ENCODE measurements at places on chromosomes 5 and 9.

DNA sequence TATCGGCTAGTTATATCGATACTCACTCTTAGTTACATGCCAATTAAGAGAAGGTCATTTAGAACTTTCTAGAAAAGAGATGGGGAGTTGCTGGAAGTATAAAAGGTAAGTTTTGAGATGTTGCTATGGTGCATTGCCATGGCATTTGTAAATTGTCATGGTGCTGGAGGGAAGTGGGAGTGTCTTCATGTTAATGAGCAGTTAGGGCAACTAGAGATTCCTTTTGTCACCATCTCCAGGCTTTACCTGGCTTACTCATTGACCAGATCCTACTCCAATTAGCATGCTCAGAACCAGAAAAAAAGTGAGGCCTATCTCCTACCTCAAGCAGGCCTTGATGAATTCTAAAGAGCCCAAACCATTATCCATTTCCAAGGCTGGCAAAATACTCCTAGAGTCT is 82.8 kb downstream of the PRR16 start:
- H3K4me3 ChIP-seq = no peak overlapping the region
- no peaks in the 10 kb centered on the region for H3K4me1 ChIP-seq
- H3K27me3 ChIP-seq = no peaks in the 10 kb centered on the region
- no peak for DNase-seq
- no peak overlapping the region for H3K27ac ChIP-seq
- H3K36me3 ChIP-seq = no peaks in the 10 kb centered on the region

DNA sequence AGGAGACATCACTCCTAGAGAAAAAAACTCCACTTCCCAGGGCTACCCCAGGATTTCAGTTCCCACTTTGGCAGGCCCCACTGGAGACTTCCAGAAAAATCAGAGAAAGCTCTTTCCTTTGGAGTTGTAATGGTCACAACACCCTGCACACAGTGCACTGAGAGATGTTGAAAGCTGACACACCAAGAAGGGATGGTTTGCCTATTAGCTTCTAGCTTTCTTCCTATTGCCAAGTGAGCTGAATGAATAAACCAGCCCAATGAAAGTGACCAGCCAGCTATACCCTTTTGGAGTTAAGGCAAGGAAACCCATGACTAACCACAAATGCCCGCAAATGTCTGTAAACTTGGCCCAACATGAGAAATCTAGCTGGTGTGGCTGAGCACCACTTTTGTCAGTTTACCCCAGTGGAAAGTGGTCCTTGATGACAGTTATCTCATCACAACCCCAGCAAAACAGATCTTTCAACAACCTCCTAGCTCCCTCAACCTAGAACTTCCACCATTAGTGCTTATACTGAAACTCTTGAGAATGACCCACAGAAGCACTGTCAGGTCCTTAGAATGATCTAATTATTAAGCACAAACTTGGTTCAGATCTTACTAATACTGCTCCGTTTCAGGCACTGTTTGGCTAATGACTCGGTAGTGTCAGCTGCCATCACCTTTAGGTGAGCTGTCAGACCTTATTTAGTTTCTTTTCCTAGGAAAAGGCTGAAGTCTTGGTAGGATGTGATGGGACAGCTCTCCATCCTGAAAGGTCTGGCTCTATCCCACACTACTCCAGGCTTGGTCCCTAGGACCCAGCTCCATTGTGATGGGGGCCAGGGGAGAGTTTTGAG is 11.2 kb downstream of the IRF1 start:
- no peaks in the 10 kb centered on the region for H3K27me3 ChIP-seq
- H3K27ac ChIP-seq = no peak overlapping the region
- DNase-seq = no peak
- peaks cover 10% of the 10 kb centered on the region for H3K36me3 ChIP-seq
- H3K4me3 ChIP-seq = no peak overlapping the region

DNA sequence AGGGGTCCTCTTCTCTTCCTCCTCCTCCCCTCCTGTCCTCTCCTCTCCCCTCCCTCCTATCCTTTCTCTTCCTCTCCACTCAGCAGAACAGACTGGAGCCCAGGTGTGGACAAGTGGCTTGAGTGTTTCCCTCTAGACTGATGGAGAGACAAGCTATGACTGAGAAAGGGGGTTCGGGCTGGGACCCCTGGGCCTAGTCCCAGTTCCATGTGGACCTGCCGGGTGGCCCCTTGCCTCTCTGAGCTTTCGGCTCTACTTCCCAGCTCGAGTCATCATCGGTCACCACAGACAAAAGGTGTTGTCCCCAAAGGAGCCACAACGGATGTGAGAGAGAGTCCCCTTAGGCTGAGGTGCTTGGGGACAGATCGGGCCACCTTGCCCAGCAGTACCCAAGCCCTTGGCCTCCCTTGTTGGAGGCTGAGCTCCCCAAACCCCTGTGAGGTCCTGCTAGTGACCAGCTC is 3.4 kb upstream of the RXRA start:
- peak; percentile 45 for DNase-seq
- H3K4me3 ChIP-seq = no peak overlapping the region
- no peaks in the 10 kb centered on the region for H3K36me3 ChIP-seq
- H3K27me3 ChIP-seq = no peaks in the 10 kb centered on the region

GRCh38 chr9:117823576-117823975 is 119.4 kb downstream of the TLR4 start:
- H3K4me3 ChIP-seq = no peak overlapping the region
- H3K4me1 ChIP-seq = no peaks in the 10 kb centered on the region
- no peaks in the 10 kb centered on the region for H3K36me3 ChIP-seq
- H3K27me3 ChIP-seq = no peaks in the 10 kb centered on the region

GRCh38 chr5:97383996-97384395 is 200.9 kb upstream of the RIOK2 start:
- no peaks in the 10 kb centered on the region for H3K4me1 ChIP-seq
- H3K4me3 ChIP-seq = no peak overlapping the region
- H3K27me3 ChIP-seq = no peaks in the 10 kb centered on the region
- H3K27ac ChIP-seq = no peak overlapping the region
- DNase-seq = no peak

DNA sequence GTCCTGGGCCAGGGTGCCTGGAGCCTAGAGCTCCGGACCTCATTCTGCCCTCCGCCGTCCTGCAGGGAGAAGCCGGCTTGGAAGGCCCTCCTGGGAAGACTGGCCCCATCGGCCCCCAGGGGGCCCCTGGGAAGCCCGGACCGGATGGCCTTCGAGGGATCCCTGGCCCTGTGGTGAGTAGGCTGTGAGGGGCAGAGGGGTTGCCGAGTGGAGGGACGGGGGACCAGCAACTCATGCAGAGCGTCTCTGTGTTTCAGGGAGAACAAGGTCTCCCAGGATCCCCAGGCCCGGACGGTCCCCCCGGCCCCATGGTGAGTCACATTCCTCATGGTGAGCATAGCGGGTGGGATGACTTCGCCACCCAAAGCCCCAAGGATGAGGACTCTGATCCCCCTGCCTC is 62.0 kb upstream of the FCN2 start:
- no peaks in the 10 kb centered on the region for H3K4me1 ChIP-seq
- no peak overlapping the region for H3K27ac ChIP-seq
- no peak overlapping the region for H3K4me3 ChIP-seq
- no peaks in the 10 kb centered on the region for H3K27me3 ChIP-seq
- DNase-seq = no peak
- H3K36me3 ChIP-seq = no peaks in the 10 kb centered on the region

DNA sequence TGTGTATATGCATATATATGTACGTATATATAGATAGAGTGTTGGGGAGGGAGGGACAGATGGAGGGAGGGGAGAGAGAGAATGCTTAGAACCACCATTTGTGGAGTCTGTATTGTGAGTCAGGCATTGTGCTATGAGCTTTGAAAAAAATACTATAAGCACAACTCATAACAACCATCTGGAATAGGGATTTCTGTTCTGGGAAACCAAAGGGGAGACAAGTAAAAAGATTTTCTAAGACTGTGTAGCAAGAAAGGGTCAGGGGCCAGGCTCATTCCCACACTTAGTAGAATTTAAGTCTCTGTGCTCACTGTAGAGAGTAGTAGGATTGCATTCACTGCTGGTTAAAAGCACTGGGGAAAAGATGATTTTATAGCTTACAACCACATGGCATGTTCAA is 202.3 kb upstream of the SGCD start:
- H3K27me3 ChIP-seq = no peaks in the 10 kb centered on the region
- no peak overlapping the region for H3K27ac ChIP-seq
- no peaks in the 10 kb centered on the region for H3K36me3 ChIP-seq
- no peak for DNase-seq

DNA sequence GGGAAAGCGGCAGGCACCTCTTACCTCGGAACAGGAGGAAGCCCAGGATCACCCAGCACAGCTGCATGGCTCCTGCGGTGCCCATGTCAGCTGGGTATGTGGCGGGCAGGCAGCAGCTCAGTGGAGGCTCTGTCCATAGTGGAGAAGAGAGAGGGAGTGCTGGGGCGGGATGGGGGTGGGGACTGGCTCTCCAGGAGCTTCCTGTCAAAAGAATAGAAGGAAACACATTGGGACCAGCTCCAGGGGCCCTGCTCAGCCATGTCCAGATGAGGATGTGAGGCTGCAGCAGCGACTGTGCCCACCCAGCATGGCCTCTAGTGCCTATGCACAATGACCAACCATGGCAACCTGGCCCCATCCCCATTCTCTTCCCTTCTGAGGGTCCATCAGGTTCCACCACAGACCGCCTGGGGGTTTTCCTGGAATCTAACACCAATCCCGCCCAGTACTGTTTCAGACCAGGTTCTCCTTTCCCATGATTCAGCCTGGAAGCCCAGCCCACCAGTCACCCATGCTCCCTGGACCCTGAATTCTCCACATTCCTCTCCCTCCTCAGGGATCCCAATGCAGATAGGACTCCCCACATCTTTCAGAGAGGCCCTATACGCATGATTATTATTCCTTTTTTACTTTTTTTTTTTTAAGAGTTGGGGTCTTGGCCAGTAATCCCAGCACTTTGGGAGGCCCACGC is at the start of gene ECSCR:
Gene ECSCR (minus strand): TSS at position 158 of the 691 bp plus-strand sequence. CDS start 73 bp downstream, at position 85.
- no peaks in the 10 kb centered on the region for H3K27me3 ChIP-seq
- DNase-seq = no peak
- no peak within 1 kb of the TSS for H3K4me3 ChIP-seq
- no peaks in the 10 kb centered on the region for H3K36me3 ChIP-seq
- H3K4me1 ChIP-seq = no peaks in the 10 kb centered on the region
- no peak within 1 kb of the TSS for H3K27ac ChIP-seq

- no peak overlapping the region for H3K4me3 ChIP-seq
- H3K27ac ChIP-seq = no peak overlapping the region
- H3K36me3 ChIP-seq = no peaks in the 10 kb centered on the region
Observed at GRCh38 chr5:153752890-153753289, 262.4 kb downstream of the GRIA1 start.

GRCh38 chr9:16690205-16690604 is 180.3 kb downstream of the BNC2 start:
- no peak overlapping the region for H3K4me3 ChIP-seq
- H3K27ac ChIP-seq = no peak overlapping the region
- H3K36me3 ChIP-seq = no peaks in the 10 kb centered on the region
- H3K27me3 ChIP-seq = no peaks in the 10 kb centered on the region
- no peaks in the 10 kb centered on the region for H3K4me1 ChIP-seq

GRCh38 chr5:92435781-92436180 is 1052.7 kb upstream of the ARRDC3 start:
- no peaks in the 10 kb centered on the region for H3K27me3 ChIP-seq
- H3K27ac ChIP-seq = no peak overlapping the region

GRCh38 chr9:102069969-102070368 is 331.5 kb upstream of the GRIN3A start:
- no peaks in the 10 kb centered on the region for H3K4me1 ChIP-seq
- no peak for DNase-seq
- H3K27ac ChIP-seq = no peak overlapping the region
- H3K4me3 ChIP-seq = no peak overlapping the region
- no peaks in the 10 kb centered on the region for H3K27me3 ChIP-seq

DNA sequence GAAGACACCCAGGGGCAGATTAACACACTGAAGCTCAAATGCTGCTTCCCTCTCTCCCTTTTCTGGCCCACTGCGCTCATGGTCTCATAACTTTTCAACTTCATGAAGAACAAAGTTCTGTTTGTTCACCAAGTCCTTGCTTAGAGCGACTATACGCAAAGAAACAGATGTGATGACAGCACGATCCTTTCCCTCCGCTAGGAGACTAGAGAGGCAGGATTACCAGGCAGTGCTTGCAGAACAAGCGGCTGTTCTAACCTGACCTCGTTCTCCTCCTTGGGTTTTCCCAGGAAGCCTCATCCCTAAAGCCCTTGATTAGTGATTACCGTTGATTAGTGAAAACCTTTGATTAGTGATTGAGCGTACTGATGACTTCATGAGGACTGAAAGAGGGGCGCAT is 649.9 kb downstream of the IRX1 start:
- H3K27me3 ChIP-seq = no peaks in the 10 kb centered on the region
- H3K27ac ChIP-seq = no peak overlapping the region
- no peaks in the 10 kb centered on the region for H3K36me3 ChIP-seq
- no peak overlapping the region for H3K4me3 ChIP-seq
- no peaks in the 10 kb centered on the region for H3K4me1 ChIP-seq

- H3K4me1 ChIP-seq = no peaks in the 10 kb centered on the region
- H3K27me3 ChIP-seq = no peaks in the 10 kb centered on the region
- H3K4me3 ChIP-seq = no peak overlapping the region
- H3K36me3 ChIP-seq = no peaks in the 10 kb centered on the region
- no peak for DNase-seq
Observed at GRCh38 chr9:82180711-82181110, 192.1 kb downstream of the SPATA31D1 start.

DNA sequence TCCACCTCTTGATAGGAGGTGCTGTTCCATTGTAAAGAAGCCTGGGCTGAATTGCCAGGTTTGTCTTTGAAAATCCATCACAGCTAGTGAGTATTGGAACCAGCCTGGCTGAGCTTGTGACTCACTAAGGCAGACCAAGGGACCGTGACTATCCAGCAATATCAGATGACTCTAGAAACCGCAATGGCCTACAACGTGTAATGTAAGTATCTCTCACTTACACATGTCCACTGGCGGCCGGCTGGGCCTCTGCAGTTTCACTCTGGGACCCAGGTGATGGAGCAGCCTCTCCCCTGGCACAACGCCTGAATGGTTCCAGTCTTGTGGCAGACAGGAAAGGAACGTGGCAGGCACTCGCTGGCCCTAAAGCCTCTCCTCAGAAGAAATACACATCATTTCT is 3.1 kb upstream of the HRH2 start:
- no peaks in the 10 kb centered on the region for H3K36me3 ChIP-seq
- H3K27ac ChIP-seq = no peak overlapping the region
- no peaks in the 10 kb centered on the region for H3K4me1 ChIP-seq
- no peak for DNase-seq
- H3K27me3 ChIP-seq = no peaks in the 10 kb centered on the region

GRCh38 chr5:148922606-148923005 is 96.2 kb downstream of the ADRB2 start:
- H3K27me3 ChIP-seq = no peaks in the 10 kb centered on the region
- no peaks in the 10 kb centered on the region for H3K36me3 ChIP-seq
- DNase-seq = no peak
- no peak overlapping the region for H3K27ac ChIP-seq
- H3K4me3 ChIP-seq = no peak overlapping the region
- no peaks in the 10 kb centered on the region for H3K4me1 ChIP-seq

- no peak overlapping the region for H3K27ac ChIP-seq
- no peaks in the 10 kb centered on the region for H3K36me3 ChIP-seq
- no peak for DNase-seq
- no peaks in the 10 kb centered on the region for H3K4me1 ChIP-seq
Observed at GRCh38 chr5:135430135-135430437, 17.1 kb downstream of the DCANP1 start.

DNA sequence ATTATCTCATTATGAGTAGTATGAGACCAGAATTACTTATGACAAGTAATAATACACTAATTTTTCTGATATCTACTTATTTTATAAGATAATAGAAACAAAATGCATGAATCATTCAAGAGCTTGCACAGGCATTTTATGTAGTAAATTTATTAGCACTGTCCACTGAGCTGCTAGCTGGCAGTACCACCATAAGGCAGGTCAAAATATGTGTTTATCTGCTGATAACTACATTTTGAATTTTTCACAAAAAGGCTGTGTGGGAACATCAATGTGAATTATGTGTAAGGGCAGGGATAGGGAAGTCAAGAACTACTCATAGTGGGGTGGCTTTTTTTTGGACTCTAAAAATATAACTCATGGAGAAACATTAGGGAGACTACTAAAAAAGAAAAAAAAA is 249.6 kb downstream of the PAPPA start:
- H3K27ac ChIP-seq = no peak overlapping the region
- H3K27me3 ChIP-seq = no peaks in the 10 kb centered on the region
- DNase-seq = no peak

Data from pancreas (tissue), 10 donors.